Fibroblast of gingiva (primary cell): ENCODE measurements at places on chromosomes 5 and 9.

- DNase-seq = no peak
Observed at GRCh38 chr9:136300016-136300545, 3.8 kb downstream of the CCDC187 start.

DNA sequence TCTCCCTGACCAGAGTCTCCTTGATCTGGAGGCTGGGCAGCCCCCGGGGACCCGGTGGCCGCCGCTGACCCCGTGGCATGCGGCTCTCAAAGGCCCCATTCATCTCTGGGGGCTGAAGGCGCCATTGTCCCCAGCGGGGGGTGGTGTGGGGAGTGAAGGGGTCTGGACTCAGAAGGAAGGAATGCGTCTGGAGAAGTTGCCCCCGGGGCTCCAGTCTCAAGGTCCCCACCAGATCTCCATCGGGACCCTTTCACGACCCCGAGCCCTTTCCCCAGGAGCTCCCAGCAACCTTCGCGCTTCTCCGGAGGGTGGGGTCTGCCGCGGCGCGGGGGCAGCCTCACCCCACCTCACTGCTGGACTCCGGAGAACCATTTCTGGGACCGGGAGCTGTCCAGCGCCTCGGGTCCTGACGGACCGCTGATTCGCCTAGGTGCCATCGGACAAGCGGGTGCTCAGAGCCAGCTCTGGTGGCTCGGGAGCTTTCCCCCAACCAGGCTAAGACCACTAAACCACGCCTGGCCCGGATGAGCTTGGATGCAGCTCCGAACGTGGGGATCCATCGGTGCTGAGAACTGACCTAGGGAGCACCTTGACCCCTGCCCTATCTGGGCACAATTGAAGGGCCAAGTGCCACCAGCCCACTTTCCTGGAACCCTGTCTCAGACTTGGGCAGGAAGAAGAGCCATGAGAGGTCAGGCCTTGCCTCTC lies 5.1 kb upstream of the PCDH1 start:
- no peak for DNase-seq

GRCh38 chr5:110623874-110624273 lies 102.6 kb downstream of the TMEM232 start:
- DNase-seq = no peak

DNA sequence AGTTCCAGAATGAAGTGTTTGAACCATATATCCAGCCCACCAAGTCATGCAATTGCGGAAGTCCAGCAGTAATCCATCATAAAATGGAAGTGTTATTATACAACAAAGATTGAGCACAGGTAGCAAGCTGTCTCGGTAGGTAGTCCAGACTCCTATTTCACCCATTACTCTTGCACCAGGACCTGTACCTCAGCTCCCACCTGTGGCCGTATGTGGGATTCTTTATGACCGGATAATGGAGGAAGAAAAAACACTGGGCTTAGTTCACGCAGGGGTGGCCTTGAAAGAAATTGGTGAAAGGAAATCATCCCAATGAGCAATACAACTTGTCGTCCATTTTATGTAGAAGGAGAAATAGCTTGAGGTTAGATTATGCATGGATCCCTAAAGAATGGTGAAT lies 216.3 kb downstream of the ESM1 start:
- no peak for DNase-seq

DNA sequence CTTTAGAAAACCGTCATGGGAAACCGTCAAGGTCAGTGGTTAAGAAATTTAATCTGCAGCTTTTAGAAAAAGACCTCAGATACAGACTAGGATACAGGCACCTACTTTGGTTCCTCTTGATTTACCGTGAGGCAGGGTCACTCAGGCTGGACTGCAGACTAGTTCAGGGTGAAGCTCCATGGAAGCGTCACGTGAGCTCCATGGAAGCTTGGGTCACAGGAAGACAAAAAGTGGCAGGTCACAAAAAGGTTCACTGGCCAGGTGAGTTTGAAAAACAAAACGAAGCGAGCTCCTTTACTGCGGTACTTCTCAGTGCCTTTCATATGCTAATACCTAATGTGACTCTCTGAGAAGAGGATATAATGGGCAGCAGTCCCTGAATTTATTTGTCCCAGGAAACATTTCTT lies 43.0 kb downstream of the PRRC2B start:
- no peak for DNase-seq
